ENCODE measurements at places on chromosomes 7 and 10.

DNA sequence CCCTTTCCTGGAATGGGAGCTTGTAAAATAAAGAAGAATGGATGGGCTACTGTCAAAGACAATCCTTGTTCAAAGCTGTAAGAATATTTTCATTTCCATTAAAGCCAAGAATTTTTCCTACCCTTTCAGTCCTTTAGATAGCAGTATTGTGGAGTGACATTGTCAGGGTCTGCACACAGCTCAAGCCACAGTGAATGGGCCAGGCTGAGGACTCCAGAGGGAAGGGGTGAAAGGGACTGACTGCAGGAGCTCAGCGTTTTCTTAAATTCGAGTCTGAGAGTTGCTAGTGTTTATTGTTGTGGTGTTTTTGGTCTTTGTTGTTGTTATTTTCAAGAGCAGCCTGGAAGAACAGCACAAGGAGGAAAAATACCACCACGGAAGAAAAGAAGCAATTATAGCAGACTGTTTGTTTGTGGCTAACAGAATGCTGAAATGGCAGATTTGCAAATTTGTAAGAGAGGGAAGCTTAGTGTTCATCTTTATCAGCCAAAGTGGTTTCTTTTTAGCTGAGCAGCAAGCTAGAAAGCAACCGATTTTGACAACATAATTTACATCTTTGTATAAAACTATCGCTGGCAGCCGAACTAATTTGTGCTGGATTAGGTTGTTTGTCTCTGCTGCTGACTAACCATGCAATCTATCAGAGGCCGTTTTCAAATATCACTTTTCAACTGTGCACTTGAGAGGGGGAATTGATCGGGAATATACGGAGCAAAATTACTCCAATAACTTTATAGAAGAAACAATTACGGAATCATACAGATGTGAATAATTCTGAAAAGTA lies 192.1 kb downstream of the LRMDA start:
- DNase-seq = no peak

GRCh38 chr10:71512761-71513539 lies 116.2 kb downstream of the CDH23 start:
- DNase-seq = no peak

- no peak for DNase-seq
Observed at GRCh38 chr7:41779918-41780317, 77.0 kb upstream of the INHBA start.

DNA sequence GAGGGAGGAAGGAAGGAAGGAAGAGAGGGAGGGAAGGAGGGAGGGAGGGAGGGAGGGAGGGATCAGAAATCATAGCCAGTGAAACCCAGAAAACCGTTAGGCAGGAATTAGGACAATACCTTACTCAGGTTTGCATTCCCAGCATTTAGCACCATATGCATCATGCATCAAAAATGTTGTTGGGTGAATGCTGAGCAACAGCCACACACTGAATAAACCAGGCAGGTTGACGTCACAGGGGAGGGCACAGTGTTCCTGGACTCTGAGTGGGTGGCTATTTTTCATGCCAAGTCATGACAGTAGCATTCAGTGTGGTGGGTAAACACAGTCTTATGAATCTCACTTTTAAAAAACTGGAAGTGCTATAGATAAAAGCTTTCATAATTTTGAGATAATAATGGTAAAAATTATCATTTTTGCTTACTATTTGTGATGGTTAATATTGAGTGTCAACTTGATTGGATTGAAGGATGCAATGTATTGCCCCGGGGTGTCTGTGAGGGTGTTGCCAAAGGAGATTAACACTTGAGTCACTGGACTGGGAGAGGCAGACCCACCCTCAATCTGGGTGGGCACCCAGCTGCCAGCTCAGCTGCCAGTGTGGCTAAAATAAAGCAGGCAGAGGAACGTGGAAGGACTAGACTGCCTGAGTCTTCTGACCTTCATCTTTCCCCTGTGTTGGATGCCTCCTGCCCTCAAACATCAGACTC lies 199.1 kb upstream of the PRKCQ start:
- no peak for DNase-seq

- DNase-seq = no peak
Observed at GRCh38 chr7:37758501-37759045, 75.0 kb downstream of the GPR141 start.

DNA sequence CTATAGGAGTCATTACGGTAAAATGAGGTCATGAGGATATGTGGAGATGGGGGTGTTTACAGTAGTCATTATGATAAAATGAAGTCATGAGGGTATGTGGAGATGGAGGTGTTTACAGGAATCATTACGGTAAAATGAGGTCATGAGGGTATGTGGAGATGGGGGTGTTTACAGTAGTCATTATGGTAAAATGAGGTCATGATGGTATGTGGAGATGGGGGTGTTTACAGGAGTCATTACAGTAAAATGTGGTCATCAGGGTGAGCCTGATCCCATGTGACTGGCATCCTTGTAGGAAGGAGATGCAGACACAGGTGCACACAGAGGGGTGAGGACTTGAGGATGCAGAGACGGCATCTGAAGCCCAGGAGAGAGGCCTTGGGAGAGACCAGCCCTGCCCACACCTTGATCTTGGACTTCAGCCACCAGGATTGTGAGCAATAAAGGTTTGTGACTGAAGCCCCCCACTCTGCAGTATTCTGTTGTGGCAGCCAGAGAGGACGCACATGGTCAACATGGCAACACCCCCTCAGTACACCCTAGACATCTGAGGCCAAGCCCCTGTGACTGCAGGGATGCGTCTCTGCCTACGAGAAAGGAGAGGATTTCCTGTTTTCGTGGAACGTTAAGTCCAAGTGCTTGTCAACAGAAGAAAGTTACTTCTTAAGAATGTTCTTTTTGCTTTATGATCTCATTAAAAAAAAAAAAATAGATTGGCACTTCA lies 544.4 kb downstream of the DNAJB6 start:
- DNase-seq = no peak

All from stimulated activated naive CD8-positive, alpha-beta T cell treated with anti-CD3 and anti-CD28 coated beads, Interleukin-15, amount 100 ng/mL, for 72 hours (primary cell).